ENCODE measurements at places on chromosomes 7 and 10.

- no peak for DNase-seq
Measured at GRCh38 chr10:97053276-97053675, 132.5 kb downstream of the SLIT1 start.

DNA sequence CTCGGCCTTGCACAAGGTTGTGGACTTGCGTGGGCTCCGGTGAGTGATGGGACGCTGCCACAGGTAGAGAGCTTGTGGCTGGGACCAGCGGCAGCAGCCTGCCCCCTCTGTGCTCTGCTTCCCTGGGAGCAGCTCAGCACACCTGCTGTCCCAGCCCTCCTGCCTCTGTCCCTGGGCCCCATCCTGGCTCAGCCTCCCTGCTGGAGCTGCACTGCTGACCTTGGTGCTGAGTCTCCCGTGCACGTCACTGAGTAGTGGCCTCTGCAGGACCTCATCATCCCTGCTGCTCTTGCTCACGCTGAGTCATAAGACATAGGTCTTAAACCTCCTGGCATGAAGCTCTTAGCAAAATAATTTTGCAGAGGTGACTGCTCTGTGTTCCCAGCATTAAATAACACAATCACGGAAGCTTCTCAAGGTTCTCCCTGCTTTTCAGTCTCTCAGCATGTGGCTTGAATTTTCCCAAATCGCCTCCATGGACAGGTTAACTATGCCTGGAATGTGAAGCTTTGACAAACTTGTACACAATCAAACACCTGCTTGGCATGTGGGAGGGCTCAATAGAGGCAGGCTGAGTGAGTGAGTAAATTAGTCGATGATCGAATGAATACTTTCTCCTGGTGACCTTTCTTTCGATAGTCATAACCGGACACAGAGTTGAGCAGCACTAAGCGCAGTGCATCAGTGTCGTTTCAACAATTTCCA, 63.8 kb upstream of the NPS start:
- no peak for DNase-seq

GRCh38 chr7:137443616-137444015, 100.1 kb upstream of the PTN start:
- DNase-seq = peak; percentile 89

- no peak for DNase-seq
Measured at GRCh38 chr10:98858525-98858924, 377.1 kb downstream of the HPSE2 start.

GRCh38 chr10:22683140-22683389, 31.3 kb downstream of the PIP4K2A start:
- no peak for DNase-seq

DNA sequence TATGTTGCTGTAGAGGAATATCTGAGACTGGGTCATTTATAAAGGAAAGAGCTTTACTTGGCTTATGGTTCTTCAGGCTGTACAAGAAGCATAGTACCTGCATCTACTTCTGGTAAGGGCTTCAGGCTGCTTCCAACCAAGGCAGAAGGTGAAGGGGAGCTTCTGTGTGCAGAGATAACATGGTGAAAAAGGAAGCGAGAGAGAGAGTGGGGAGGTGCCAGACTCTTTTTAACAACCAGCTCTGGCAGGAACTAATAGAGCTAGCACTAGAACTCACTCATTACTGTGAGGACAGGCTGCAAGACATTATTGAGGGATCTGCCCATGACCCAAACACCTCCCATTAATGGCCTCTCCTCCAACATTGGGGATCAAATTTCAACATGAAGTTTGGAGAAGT, 94.5 kb downstream of the KIF20B start:
- DNase-seq = no peak
